ENCODE measurements at places on chromosomes 11 and 22. TPM values are rescaled to one million over a fixed set of nuclear protein-coding genes. Genes with fewer than 3 reads are reported as not detected.

DNA sequence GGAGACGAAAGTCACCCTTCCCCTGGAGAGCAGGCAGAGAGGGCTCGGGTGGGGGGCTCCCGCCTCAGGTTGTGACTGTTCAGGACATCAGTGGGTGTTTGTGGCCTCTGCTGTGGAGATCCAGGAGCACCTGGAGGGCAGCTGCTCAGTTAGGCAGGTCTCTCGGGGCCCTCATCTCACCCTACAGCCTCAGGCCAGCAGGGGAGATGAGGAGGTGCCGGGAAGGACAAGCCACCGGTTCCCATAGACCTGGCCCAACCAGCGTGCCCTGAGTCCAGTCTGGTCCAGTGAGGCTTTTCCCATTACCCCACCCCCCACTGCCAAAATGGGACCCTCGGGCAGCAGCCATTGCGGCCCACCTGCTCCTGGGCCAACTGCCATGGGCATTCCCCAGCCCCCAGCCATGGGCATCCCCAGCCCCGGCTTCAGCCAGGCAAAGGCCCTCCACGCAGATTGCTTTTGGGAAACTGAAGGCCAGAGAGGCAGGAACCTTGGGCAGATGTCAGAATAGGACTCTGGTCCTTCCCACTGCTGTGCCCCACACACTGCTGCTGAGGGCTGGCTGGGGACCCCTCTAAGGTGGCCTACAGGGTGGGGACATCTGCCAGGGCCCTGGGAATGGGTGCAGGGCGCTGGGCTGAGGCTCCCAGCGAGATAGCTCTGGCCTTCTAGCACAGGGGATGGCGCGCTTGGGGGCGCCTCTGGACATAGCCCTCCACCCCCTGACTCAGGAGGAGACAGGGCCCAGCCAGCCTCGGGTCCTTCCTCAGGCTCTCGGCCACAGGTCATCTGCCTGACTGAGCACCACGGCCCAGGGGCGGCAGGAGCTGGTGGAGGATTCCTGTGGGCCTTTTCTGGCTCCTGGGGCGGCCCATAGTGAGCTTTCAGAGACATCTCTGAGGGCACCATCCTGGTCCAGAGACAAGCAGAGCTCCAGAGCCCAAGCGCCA lies 4.8 kb downstream of the PIM3 start:
- no peaks in the 10 kb centered on the region for H3K27me3 ChIP-seq
- peaks cover 36% of the 10 kb centered on the region for H3K36me3 ChIP-seq
- H3K27ac ChIP-seq: peak overlapping the region; percentile 87
- DNase-seq: peak; percentile 68
- H3K4me1 ChIP-seq: peaks cover 63% of the 10 kb centered on the region

GRCh38 chr11:132185726-132186592 lies 815.5 kb downstream of the NTM start:
- H3K27ac ChIP-seq: no peak overlapping the region
- H3K36me3 ChIP-seq: no peaks in the 10 kb centered on the region
- DNase-seq: no peak
- no peaks in the 10 kb centered on the region for H3K27me3 ChIP-seq
- no peak overlapping the region for H3K4me3 ChIP-seq

Gene RHOD
- 16.7 TPM for total RNA-seq

Gene SYT13
- not detected for total RNA-seq

Measured in upper lobe of right lung (tissue), 1 donor.